ENCODE measurements at places on chromosomes 12 and 14.

GRCh38 chr12:67957383-67957782 lies 31.9 kb upstream of the IFNG-AS1 start:
- no peak for DNase-seq

GRCh38 chr12:5232826-5233500 lies 189.3 kb downstream of the KCNA5 start:
- DNase-seq, result no peak

DNA sequence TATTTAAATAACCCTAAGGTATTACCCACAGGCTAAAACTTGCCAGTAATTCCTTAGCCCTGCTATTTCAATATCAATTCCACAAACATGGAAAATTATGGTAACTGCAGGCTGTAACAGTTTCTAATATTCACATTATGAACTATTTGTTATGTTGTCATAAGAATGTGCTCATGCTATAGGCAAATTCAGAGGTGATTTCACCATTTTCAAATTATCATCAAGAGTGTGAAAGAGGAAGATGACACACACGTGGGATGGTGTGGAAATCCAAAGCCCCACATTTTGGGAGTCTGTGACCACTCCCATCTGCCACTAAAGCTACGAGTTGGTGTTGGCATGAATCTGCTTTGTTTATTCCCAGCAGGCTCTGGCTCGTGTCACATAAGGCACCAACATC lies 5.9 kb upstream of the MYO1A start:
- no peak for DNase-seq

DNA sequence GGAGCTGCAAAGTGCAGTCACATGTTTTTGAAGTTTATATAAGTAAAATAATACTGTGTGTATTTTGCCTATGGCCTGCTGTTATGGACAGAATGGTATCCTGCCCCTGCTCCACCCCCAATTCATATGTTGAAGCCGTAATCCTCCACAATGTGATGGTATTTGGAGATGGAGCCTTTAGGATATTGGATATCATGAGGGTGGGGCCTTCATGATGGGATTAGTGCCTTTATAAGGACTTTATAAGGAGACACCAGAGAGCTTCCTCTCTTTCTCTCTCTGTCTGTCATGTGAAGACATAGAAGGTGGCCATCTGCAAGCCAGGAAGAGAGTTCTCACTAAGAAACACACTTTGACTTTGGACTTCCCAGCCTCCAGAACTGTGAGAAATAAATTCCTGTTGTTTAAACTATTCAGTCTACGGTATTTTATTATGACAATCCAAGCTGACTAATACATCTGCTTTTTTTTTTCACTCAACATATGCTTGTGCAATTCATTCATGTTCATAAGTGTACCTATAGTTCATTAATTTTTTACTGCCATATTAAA lies 3.1 kb upstream of the CHPT1 start:
- DNase-seq, result no peak

- no peak for DNase-seq
These were observed 14.8 kb upstream of the BCL11B start for GRCh38 chr14:99286761-99287160.

- DNase-seq, result no peak
These were observed 124.0 kb downstream of the BTG1 start for GRCh38 chr12:92021666-92022035.

DNA sequence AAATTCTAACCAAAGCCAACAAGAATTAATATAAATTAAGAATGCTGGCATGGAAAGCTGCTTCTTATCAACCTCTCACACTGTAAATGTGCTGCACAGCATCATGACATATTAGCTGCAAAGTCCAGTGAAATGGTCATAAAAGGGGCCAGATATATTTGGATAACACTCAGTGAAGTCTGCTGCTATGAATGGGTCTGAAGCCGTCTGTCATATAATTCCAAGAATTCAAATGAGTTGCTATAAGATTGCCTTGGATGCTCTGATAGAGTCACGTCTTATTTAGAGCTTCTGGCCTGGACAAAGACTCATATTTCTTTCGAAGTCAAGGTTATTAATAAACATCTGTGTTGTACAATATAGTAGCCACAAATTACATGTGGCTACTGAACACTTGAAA lies 54.3 kb upstream of the OVCH1 start:
- DNase-seq, result no peak

DNA sequence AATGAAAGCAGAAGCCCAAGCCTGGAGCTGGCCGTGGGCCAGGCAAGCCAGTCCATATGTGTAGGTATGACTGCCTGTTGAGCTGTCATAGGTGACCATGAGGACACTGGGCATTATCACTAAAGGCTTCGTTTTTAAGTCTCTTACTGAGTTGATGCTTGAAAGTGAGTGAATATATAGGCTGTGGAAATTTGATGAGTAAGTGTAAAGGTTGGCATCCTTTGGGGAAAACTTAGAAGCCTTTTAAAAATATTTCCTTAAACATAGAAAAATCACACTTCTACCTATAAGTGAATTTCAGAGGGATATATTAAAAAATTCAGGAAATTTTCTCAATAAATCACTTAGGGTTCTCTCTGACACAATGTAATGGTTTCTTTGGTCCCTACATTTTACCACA lies 396.5 kb downstream of the FOXG1 start:
- no peak for DNase-seq

- DNase-seq, result no peak
These were observed 21.8 kb downstream of the PLEKHA5 start for GRCh38 chr12:19151298-19151697.

DNA sequence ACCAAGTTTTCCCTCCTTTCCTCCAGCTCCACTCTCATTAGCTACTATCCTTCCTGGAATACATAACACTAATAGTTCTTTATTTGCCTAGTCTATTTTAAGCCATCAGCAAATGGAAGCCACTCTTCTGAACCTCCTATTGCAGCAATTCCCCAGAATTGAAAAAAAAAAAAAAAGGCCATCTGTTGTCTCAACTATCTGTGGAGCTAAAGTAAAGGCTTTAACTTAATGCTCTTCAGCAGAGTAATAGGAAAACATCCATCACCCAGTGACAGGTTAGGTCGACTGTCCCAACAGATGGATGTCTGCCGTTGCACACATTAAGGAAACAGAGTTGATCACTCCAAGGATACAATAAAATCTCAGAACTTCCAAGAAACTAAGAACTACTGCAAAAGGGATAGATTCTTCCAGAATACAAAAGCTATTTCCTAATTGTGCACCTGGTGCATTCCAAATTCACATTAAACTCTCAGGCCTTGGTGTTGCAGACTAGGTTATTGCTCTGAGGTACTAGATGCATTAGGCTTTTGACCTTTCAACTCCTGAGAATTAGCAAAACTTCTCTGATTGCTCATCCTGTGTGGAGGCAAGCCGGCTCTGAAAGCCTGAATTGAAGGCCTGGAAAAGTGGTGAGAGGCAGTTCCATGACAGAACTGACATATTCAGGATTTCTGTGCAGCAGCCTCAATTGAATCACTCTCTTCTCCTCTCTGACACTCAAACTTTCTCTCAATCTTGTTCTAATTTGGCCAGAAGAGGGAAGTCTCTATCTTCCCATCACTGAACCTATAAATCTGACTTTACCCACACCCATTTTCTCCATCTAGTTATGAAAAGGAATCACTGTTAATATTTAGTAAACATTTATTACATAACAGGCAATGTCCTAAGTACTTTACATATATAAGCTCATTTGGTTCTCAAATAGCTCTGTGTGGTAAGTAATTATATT lies 238.4 kb upstream of the HMGA2 start:
- no peak for DNase-seq

GRCh38 chr12:49937639-49938300 lies 12.8 kb upstream of the AQP2 start:
- no peak for DNase-seq

- no peak for DNase-seq
These were observed 21.3 kb upstream of the RBM19 start for GRCh38 chr12:113987261-113988063.

- DNase-seq, result no peak
These were observed 28.7 kb downstream of the WNT5B start for GRCh38 chr12:1657688-1658087.

DNA sequence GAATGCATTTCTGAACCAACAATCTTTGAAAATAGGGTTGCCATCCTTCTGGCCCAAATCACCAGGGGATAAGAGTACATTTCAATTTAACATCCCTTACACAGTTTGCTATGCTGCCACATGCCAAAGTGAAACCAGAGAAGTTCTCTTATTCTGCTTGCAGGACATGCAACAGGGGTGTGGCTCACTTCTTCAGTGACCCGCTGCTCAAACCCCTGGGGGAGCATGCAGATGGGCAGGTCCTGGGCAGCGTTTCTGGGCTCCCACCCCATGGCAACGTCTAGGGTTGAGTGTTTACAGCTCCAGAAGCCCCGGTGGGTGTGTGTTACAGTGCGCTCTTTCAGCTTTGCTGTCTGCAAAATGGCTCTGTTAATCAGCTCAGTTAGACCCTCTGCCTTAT lies 1306.3 kb upstream of the TMEM132C start:
- DNase-seq, result no peak

- DNase-seq, result no peak
These were observed 9.1 kb downstream of the FAM181A start for GRCh38 chr14:93936245-93936644.

DNA sequence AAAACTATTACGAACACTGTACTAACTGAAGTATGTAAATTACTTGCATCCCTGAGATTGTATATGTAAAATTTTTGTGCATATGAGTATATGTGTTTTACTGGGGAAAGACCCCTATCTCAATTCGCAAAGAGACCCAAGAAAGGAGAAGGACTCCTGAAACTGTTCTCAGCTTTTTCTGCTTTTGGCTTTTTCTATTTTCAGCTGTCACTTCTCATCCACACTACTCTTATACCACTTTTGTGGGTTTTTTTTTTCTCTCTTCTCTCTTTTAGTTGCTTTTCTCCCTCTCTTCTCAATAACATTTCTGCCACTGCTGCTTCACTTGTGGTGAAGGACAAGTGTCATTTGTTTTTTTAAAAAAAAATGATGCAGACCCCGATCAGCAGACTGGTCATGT lies 39.8 kb downstream of the NIN start:
- no peak for DNase-seq

GRCh38 chr14:55936691-55937090 lies 181.5 kb upstream of the PELI2 start:
- no peak for DNase-seq
